ENCODE measurements at places on chromosomes 5 and 9. TPM values are rescaled to one million over a fixed set of nuclear protein-coding genes. Genes with fewer than 3 reads are reported as not detected.

Gene FOXD1
- total RNA-seq: 10.4 TPM

- no peak for DNase-seq
Observed at GRCh38 chr5:149730620-149731331, 666 bp downstream of the PPARGC1B start.

Gene RASEF
- total RNA-seq: 0.16 TPM

Gene IFNB1
- not detected for total RNA-seq

DNA sequence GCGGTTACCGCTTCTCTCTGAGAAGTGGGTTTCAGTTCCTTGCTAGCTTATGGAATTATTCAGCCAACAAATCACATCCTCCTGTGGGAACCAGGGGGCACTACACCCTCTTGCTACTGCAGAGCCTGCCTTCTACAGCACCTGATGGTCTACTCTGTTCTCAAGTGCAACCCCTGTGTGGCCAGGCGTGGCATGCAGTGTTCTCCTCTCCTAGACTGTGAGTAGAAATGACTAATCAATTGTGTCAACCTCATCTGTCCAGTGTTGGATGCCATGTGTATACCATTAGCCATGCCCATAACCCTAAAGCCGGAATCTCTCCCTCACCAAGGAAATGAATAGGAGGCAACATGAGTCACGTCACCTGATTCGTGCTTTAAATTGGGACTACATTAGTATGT, 117.2 kb upstream of the LIFR start:
- DNase-seq: peak; percentile 14

Gene HAPLN1
- total RNA-seq: 1.2 TPM

Gene SPOCK1
- 0.95 TPM for total RNA-seq

DNA sequence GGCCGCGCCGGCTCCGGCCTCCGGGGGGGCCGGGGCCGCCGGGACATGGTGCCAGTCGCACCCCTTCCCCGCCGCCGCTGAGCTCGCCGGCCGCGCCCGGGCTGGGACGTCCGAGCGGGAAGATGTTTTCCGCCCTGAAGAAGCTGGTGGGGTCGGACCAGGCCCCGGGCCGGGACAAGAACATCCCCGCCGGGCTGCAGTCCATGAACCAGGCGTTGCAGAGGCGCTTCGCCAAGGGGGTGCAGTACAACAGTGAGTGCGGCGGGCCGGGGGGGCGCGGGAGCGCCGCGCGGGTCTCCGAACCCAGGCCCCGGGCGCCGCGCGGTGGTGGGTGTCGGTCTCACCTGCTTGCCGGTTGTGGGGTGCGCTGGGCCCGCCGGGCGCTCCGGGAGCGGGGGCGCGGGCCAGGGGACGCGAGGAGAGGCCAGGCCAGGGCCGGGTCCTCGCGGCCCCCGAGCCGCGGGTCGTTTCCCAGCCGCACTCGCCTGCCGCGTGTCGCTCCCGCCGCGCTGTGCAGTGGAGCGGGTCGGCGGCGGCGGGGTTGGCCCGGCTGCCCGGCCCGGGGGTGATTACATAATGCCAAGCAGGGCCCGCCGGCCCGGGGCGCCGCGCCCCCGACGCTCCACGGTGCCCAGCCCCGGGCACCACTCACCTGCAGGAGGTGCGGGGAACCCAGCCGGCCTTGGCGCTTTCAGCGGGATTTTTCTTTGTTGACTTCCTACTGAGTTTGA, 492 bp downstream of the RABL6 start:
- peak; percentile 45 for DNase-seq

Gene ADGRD2
- not detected for total RNA-seq

DNA sequence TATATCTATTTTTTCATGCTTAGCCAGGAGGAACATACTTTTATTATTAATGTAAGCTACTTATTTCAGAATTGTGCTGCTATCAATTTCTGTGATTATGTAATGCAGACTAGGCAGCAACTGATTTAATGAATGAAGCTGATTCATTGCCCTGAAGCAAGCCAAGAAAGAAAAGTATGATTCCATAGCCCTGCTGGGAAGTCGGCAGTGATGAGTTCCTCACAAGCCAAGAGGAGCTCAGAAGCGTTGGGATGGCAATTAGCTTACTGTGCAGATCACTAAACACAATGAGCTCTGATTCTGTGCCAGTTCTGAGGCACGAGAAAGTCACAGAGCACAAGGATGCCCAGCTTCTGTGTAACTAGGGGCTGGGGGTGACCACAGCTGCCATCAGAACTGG, 254.3 kb upstream of the KLF9 start:
- no peak for DNase-seq

DNA sequence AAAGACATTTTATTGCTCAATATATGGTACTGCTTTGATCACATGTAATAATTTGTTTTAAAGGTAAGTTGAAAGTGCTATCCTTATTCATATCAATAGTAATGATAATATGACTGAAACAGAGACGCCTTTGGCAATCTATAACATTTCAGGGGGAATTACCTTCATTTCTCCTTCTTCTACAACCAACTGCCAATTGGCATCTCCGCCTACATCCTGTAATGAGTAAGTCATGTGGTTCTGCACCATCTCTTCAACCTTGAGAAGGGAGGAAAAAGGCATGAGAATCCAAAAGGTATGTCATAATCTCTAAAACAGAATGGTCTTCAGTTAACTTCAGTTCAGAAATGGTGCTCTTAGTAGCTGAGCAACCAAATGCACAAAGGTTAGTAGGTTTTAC, 52.4 kb downstream of the HMGCR start:
- DNase-seq: no peak

Gene OR1L1
- total RNA-seq: not detected

DNA sequence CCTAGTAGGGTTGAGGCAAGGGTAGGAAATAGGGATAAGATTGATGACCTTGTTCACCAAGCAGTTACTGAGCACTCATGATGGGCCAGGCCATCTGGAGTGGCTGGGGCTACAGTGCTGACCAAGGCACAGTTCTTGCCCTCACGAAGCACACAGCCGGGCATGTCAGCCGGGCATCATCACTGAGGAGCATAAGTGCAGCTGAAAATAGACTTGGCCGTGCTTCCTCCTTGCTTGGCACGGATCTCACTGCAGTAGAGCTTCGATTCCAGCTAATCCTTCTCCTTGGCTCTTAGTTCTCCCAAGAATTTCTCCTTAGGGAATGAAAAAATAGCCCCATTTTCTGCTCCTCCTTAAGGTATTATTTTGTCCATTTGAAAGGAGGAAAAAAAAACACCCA, 116.6 kb downstream of the NMUR2 start:
- no peak for DNase-seq

- DNase-seq: no peak
Observed at GRCh38 chr5:174303035-174303434, 257.5 kb downstream of the NSG2 start.

- DNase-seq: no peak
Observed at GRCh38 chr9:15262581-15262980, 44.4 kb downstream of the TTC39B start.

Gene PTGES
- 2.4 TPM for total RNA-seq

Gene IRX1
- total RNA-seq: not detected

DNA sequence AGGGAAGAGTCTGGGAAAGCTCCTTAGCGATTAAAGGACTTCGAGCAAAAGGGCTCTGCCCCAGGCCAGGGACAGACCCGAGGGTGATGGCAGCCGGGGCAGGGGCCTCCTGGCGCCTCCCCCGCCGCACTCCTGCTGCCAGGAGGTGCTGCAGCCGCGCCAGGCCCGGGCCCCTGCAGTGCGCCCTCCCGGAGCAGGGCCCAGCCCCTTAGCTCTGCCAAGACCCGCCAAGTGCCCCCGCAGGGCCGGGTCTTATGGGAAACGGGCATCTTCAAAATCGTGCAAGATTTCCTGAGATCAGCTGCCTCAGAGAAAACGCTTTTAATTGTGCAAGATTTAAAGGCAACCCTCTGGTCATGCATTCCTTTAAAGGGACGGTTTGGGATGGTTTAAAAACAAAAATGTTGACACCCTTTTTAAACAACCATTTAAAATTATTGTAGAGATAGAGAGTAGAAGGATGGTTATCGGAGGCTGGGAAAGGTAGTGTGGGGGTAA, 52.4 kb downstream of the CDC14B start:
- no peak for DNase-seq

DNA sequence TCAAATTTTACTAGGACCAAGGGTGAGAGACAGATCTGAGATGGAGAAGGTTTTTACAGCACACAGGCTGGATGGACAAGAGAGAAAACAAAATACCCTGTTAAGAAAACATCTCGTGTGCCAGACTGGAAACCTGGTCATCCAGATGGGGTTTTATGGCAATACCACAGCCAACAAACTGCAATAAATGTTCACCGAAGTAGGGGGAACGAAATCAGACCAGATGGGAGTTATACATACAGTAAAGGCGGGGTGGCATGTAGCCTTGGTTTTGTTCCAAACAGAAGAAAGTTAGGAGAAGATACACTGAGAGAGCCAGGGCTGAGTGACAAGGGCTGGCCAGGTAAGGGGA, 63.3 kb downstream of the DCP2 start:
- DNase-seq: no peak

GRCh38 chr9:37386988-37387387, 35.5 kb upstream of the GRHPR start:
- DNase-seq: no peak

Gene SLC2A6
- total RNA-seq: 22.6 TPM

Gene UGCG
- total RNA-seq: 58.1 TPM

DNA sequence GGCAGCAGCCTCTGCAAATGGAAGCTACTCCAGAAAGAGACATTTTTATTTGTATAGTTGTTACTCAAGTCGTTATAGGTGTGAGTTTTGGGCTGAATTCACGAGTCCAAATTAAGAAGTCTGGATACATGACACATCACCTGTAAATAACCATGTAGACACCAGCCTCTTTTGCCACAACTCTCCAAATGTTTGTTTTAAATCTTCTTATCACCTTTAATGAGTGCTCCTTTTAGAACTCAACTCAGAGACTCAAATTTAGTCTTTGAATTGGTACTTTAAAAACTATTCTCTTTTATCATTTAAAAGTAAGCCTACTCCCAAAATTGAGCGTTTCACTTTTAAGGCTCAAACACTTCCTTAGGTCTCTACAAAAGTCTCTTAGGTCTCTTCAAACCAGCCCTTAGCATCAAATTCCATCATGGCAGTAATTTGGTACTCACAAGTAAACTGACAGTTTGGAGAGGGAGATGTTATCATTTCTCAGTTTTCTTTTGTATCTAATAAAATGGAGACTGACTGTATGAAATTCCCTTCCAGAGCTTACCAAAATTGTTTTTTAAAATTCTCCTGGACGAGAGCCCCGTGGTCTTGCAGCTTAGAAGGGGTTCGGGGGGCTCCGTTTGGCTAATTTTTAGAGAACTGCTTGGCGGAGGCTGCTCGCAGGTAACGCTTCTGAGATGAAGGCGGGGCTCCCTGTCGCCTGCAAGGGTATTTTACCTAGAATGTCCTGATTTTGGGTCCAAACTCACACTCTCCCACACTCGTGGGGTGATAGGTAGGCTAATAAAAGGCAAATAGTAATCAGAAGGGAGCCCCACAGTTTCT, 194.6 kb downstream of the MEF2C start:
- DNase-seq: no peak

Gene FGD3
- not detected for total RNA-seq

Gene PHYHD1
- total RNA-seq: not detected

Gene LRRC19
- not detected for total RNA-seq
